ENCODE measurements at places on chromosomes 2 and 18. TPM values are rescaled to one million over a fixed set of nuclear protein-coding genes. Genes with fewer than 3 reads are reported as not detected.

Gene TFCP2L1
- total RNA-seq = 73.0 TPM

Gene PNPT1
- 15.9 TPM for total RNA-seq

Gene SERPINB13
- total RNA-seq = not detected

Gene AKAIN1
- not detected for total RNA-seq
